Uterus (tissue), 4 donors: ENCODE measurements at places on chromosomes 6 and 20. TPM values are rescaled to one million over a fixed set of nuclear protein-coding genes. Genes with fewer than 3 reads are reported as not detected.

The PKIB gene
- total RNA-seq, result not detected

- no peaks in the 10 kb centered on the region for H3K4me1 ChIP-seq
- peak overlapping the region; percentile 43 for H3K27ac ChIP-seq
- no peaks in the 10 kb centered on the region for H3K27me3 ChIP-seq
- DNase-seq, result no peak
- H3K36me3 ChIP-seq, result no peaks in the 10 kb centered on the region
- H3K4me3 ChIP-seq, result no peak overlapping the region
Measured at GRCh38 chr20:31716818-31717477, 5.7 kb downstream of the BCL2L1 start.

The MYT1 gene
- not detected for total RNA-seq

The CITED2 gene
- total RNA-seq, result 260 TPM

DNA sequence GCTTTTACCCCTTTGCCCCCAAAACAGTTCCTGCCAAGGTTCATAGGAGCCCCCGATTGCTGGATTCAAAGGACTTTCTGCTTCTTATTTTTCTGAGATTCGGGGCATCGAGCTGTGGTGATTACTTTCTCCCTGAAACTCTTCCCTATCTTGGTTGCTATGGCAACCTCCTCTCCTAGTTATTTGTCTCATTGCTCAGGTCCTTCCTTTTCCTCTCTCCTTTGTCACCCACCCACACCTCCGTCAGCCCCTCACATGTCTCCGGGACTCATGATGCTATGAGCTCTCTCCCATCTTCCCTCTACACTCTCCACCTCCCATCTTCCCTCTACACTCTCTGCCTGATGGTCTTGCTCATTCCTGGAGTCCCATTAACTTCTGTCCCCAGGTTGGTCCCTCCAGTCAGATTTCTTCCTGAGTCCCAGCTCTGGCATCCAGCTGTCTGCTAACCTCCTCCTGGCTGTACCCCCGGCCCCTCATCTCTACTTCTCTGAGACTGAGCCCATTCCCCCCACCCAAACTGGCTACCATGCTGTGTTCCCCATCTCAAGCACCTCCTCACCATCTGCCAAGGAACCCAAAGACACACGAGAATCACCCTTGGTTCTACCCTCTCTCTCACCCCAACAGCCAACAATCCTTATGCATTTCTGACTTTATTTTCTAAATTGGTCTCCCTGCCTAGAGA, 30.2 kb upstream of the NNAT start:
- no peaks in the 10 kb centered on the region for H3K36me3 ChIP-seq
- DNase-seq, result no peak
- no peak overlapping the region for H3K27ac ChIP-seq
- no peaks in the 10 kb centered on the region for H3K4me1 ChIP-seq
- no peaks in the 10 kb centered on the region for H3K27me3 ChIP-seq

DNA sequence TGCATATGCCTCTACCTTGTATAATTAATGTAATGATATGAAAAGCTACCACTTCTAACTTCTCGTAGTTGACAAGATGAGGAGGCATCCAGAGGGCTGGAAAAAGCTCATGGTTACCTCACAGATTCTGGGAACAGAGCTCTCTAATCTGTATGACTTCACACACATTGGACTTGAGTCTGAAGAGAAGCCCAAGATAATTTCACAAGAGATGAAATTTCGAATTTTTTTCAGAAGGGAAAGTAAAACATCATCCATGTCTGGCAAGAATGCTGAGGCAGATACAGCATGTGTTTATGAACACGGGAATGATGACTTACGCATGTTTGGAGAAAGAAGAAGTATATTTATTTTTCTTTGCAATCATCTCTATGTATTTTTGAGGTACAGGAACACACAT, 141.8 kb upstream of the TENT5A start:
- H3K4me3 ChIP-seq, result no peak overlapping the region
- H3K27ac ChIP-seq, result peak overlapping the region; percentile 63
- H3K4me1 ChIP-seq, result no peaks in the 10 kb centered on the region

The MAS1 gene
- total RNA-seq, result under 0.01 TPM
